ENCODE measurements at places on chromosomes 1 and 21.

DNA sequence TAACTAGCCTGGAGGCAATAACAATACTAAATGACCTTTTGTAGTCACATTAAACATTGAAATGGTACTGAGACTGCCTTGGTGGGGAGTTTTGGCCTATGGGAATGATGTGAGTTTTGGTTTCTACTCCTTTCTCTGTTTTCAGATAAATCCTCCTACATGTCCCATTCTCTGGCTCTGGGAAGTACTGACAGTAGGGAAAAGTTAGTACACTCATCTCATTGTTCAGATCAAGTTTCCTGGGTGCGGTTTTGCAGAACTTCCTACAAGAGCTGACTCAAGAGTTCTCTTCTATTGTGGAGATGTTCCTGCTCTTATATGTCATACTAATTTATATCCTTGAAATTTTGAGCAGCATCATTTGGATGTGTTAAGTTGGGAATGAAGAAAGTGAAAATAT, 74.2 kb upstream of the MACF1 start:
- DNase-seq = no peak

DNA sequence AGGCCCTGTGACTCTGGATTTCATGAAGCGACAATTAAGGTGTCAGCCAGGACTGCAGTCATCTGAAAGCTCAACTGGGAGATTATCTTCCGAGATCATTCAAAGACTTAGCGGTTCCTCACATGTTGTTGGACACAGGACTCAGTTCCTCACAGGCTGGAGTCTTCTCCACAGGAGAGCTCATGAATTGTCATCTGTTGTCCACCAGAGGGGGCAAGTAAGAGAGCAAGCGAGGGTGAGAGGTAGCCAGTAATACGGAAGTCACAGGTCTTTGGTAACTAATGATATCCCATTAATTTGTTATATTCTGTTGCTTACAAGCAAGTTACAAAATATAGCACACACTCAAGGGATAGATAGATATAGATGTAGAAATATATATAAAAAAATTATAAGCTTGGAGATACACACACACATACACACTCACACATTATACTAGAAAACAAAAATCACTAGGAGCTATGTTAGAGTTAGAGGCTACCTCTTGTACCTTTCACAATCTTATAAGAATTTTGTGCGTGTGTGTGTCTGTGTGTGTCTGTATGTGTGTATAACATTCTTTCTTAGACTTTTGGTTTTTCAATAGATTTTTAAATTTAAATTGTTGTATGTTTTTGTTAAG, 1695.3 kb downstream of the BRINP3 start:
- DNase-seq = no peak

- no peak for DNase-seq
These were observed 4.4 kb upstream of the GBP4 start for GRCh38 chr1:89203166-89203565.

- no peak for DNase-seq
These were observed 46.7 kb upstream of the SARS1 start for GRCh38 chr1:109167001-109167506.
